ENCODE measurements at places on chromosomes 3 and 15. TPM values are rescaled to one million over a fixed set of nuclear protein-coding genes. Genes with fewer than 3 reads are reported as not detected.

DNA sequence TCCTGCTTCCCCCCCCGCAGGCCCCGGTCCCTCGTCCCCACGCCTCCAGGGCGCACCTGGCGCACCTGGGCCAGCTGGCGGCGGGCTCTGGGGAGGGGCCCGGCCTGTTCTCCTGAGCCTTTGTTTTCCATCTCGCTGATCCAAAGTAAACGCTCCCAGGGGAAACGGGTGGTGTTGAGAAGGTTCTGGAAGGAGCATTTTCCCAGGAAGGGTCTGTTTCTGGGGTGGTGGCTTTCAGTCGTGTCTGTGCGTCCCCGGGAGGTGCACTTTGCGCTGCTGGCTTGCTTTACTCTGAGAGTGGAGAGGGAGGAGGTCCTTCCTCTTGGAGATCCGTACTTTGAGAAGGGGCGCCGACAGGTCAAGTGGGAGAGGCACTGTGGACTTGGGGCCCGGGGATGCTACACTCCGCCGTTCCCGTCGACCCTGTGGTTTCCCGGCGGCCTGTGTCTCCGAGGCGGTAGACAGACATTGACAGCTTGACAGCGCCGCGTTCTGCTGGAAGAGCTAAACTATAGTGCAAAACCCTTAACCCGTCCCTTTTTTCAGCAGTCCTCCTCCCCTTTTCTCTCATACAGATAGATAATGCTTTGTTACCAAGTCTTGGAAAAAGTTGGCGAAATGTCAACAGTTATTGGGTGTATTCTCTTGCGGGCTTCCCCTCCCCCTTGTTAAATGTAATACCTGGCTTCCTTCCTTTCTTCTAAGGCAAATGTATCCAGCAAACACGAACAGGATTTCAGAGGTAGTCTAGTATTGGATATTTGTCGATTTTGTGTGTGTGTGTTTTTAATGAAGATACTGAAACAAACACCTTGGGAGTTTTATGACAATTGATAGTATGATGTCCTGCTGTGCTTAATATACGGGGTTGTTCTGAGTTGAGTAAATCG is 6.5 kb downstream of the TPM1 start:
- peak; percentile 52 for DNase-seq

Gene OR5K2
- not detected for total RNA-seq

DNA sequence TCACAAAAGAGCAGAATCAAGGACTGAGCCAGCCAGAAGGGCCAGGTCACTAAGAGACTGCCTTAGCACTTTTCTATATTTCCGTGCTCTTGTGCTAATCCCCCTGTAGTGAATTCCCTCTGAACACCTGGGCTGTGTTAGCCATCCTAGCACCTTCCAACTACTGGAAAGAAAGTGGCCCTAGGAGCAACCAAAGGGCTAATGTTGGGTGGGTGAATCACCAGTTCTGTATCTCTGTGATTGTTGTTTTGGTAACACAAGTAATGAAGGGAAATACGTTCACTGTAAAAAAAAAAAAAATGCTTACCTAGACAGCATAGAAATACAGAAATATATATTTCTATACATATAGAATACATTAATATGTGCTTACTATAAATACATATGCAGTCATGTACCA is 43.9 kb downstream of the PXYLP1 start:
- no peak for DNase-seq

Gene SKOR1
- 0.19 TPM for total RNA-seq

Gene PFKFB4
- total RNA-seq: 26.9 TPM

DNA sequence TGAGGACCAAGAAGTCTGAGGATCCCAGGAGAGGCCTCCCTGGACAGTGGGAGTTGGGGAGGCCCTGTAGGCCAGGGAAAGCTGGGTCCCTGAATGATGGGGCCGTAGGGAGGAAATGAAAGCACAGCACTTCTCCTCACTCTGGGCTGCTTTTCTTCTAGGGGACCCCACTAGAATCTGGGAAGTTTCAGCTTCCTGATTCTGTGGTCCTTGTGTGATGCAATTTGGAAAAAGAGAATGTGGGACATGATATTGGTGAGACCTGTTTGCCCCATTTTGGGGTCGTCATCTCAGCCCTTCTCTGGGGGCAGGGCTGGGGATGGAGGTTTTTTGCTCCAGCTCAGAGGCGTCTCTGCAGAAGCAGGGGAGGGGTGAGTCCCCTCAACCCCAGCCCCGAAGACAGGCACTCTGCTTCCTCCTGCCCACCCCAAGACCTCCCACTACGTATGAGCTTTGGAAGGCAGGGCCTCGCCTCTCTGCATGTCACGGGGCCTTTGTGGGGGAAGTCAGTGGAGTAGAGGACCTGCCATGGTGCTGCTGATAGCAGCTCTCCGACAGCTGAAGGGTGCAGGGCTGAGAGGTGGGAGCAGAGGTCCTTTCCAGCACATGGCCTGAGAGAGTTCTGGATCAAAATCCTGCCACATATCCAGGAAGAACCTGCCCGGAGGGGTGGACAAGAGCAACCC is 1.5 kb upstream of the SNX22 start:
- no peak for DNase-seq

- DNase-seq: no peak
Measured at GRCh38 chr15:40323953-40324937, 753 bp downstream of the INAFM2 start.

Gene ZPLD1
- not detected for total RNA-seq

Gene UROC1
- total RNA-seq: not detected

Gene CLDN18
- not detected for total RNA-seq

GRCh38 chr3:188518835-188519452 is 365.0 kb downstream of the LPP start:
- no peak for DNase-seq

DNA sequence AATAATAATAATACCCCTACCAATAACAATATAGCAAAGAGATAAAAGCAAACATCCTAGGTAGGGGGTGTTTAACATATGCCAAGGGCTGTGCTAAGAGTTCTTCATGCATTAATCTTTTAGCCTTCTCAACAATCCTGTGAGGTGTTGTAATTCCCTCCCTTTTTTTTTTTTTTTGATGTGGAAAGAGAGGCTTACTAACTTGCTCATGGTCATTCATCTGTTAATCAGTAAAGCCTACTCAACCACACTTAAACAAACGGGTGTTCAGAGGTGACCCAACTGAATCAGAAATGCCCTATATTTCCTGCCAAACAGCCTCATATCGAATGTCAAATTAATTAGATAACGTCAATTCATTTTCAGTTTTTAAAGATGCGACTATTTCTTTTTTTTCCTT is 232.1 kb downstream of the CTNNB1 start:
- DNase-seq: no peak

DNA sequence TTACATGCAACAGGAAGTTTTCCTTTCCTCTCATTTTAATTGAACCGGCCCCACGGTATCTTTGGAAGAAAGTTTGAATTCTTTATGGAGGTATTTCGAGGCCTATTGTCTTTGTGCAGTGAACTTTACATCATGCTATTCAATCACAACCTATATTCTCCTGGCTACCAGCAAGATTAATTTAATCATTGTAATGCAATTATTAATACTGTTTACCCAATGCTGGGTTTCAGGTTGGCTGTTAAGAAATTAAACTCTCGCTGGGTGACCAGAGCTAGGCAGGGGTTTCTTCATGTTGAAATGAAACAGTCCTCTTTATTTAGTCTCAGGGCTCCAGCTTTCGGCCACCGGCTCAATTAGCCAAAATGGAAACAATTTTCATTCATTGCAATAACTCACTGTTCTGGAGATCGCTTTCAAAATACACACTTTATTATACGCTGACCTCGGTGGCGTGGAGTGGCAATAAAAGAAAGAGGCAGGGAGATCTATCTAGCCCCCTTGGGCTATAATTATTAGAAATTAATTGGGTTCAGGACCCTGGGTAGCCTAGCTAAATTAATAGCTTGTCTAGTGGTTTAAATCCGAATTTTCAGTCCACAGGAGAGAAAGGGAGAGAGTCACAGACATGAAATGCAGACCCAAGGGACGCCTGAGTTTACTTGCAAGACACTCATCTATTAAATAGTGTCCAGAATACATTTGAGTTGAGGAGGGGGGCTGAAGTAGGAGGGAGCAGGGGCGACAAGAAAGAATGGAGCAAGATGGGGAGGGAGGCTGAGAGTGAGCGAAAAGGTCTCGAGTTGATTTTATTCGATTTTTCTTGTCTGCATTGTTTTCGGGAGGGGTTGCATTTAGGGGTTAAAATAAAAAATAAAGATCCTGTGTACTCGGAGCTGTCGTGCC is 3.9 kb upstream of the MECOM start:
- DNase-seq: no peak

Gene MAP1A
- 3.0 TPM for total RNA-seq

GRCh38 chr3:182920515-182921084 is 59.7 kb downstream of the DCUN1D1 start:
- no peak for DNase-seq

GRCh38 chr3:59709702-59710553 is 660.1 kb upstream of the CFAP20DC start:
- DNase-seq: peak; percentile 68

Gene ITIH3
- not detected for total RNA-seq

- DNase-seq: peak; percentile 15
Measured at GRCh38 chr15:68806220-68807060, 14.3 kb downstream of the ANP32A start.

Gene MITF
- not detected for total RNA-seq

GRCh38 chr3:117486719-117487716 is 777.4 kb downstream of the TUSC7 start:
- no peak for DNase-seq

Gene POPDC2
- total RNA-seq: 3.1 TPM

Gene SPSB4
- total RNA-seq: not detected

Gene REC114
- not detected for total RNA-seq

- no peak for DNase-seq
Measured at GRCh38 chr3:69901802-69902201, 97.7 kb upstream of the SAMMSON start.

Gene TRIM71
- 0.09 TPM for total RNA-seq

Gene TIGIT
- total RNA-seq: 367 TPM

GRCh38 chr3:170603770-170604510 is 18.1 kb upstream of the SLC7A14 start:
- DNase-seq: no peak

DNA sequence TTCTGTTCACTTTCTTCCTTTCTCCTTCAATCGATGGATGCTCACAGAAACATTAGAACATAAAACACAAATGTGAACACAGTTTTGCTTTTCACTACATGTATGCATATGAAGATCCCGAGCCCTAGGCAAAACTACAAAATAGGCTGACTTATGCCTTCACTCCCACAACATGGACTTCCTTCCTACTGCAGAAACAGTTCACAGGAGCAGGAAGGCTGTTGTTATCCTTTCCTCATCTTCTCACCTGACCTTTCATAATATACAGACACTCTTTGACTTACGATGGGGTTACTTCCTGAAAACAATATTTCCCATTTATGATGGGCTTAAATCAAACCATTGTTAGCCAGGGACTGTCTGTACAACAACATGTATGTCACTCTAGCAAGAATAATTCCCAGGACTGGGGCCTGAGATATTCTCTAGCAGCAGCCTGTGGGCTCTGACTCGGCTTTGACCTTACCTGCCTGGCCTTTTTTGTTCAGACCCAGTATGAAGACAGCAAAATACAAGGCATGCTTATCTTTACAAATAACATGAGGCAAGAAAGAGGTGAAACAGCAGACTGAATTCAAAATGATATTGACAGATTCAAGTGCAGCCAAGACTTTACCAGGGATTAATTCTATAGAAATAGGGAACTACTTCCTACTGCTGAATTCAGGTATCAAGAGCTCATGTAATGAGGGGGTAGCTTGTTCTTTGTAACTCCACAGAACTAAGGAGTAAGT is 51.8 kb upstream of the PLXND1 start:
- DNase-seq: no peak

Gene LSAMP
- not detected for total RNA-seq

Gene PCNP
- total RNA-seq: 172 TPM

DNA sequence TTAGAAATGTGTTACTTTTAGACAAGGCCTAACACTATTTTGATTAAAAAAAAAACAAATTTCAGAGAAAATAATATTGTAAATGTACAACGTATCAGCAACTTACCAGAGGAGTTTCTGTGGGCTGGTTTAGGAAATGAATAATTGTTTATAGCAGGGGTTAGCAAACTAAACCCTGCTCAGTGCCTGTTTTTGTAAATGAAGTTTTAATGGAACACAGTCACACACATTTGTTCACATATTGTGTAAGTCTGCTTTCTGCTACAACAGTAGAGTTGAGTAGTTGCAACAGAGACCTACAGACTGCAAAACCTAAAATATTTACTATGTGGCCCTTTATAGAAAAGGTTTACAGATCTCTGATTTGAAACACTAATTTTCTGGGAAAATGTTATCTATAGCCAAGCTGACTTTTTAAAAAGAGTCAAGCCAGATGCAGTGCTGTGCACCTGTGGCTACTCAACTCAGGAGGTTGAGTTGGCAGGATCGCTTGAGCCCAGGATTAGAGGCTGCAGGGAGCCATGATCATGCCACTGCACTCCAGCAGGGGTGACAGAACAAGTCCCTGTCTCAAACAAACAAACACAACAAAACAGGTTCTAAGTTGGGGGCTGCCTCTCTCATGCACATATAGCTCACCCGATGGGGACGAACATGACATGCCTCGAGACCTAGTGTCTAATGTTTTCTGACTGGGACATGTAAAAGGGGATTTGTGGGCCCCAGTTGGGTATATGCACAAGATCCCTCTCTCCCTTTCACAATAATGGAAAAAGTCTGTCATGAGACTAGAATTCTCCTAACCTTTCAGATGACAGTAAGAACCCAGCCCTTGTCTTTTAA is 182.5 kb downstream of the TNIK start:
- DNase-seq: no peak

GRCh38 chr3:136634821-136635220 is 117.4 kb downstream of the STAG1 start:
- DNase-seq: no peak

GRCh38 chr3:188217011-188217463 is 63.1 kb downstream of the LPP start:
- DNase-seq: no peak

Gene TRPM1
- 0.06 TPM for total RNA-seq

Gene TRIM42
- total RNA-seq: not detected

DNA sequence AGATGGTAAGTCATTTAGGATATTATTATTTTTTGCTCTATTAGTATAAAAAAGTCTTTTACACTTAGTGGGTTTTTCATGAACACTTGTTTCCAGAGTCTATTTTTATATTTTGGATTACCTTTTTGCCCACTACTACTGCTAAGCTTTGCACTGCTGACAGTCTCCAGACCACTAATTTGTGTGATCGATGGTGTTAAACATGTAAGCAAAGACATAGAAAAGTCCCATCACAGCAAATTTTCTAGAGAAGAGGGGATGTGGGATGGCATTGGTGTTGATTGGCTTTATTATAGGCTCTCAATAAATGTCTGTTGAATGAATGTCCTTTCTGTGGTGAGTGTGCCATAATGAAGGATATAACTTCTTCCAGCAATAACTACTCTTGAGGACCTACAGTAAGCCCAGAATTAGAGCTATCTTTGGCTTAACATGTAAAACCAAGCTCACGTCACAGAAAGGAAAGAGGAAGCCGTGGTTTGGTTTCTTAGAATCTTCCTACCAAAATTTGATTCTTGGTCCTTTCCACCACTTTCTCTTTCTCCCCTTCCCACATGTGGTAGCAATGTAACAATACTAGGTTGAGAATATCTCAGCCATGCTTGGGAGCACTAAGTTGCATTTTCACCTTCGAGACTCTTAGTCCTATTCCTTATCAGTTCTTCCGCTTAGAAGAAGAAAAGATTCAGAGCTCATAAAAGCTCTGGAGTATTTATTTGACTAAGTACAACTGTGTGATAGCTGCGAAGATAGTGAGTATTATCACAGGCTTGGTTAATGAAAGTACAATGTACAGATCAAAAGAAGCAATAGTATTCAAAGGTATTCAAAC is 90.6 kb upstream of the UMPS start:
- peak; percentile 45 for DNase-seq

Measured in activated CD8-positive, alpha-beta memory T cell treated with anti-CD3 and anti-CD28 coated beads, Interleukin-2, amount 10 ng/mL, durations not matched to agents 7 days and 5 days (primary cell).